ENCODE measurements at places on chromosomes 5 and 9.
A peak's percentile ranks its signal among the peaks of the same experiment; 100 is the strongest.

- peak; percentile 42 for DNase-seq
Observed at GRCh38 chr9:35605351-35606137, 482 bp downstream of the TESK1 start.

DNA sequence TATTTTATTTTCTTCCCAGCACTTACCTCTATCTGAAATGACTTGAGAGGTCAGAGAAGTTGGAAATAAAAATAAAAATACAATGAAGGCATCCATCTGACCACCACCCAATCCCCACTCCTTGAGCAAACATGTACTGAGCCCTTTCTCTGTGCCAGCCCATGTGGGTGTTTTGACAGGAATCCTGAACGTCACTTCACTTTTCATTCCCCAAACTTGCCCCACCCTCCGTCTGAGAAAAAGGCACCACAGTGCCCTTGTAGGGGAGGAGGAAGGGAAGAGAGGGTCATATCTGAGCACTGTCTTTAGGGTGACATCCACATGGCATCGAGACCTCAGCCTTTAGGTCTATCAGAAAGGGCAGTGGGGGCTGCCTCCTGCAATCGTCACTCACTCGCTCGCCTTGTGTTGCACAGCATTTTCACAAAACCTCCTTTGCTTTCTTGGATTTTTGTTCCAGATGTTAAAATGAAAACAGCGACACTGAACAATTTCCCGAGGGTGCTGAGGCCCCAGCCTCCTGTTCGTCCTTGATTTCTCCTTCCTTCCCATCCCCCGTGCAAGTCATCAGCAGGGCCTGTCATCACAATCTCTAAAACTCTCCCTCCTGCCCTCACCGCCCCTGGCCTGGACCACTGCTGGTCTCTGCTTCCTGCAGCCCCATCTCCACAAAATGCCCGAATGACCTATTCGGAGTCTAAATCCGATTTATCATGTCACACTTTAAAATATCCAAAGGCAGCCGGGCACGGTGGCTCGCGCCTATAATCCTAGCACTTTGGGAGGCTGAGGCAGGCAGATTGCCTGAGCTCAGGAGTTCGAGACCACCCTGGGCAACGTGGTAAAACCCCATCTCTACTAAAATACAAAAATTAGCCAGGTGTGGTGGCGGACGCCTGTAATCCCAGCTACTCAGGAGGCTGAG is 13.0 kb downstream of the HIGD2A start:
- DNase-seq = no peak

- DNase-seq = no peak
Observed at GRCh38 chr5:932151-932627, 39.5 kb downstream of the TRIP13 start.

DNA sequence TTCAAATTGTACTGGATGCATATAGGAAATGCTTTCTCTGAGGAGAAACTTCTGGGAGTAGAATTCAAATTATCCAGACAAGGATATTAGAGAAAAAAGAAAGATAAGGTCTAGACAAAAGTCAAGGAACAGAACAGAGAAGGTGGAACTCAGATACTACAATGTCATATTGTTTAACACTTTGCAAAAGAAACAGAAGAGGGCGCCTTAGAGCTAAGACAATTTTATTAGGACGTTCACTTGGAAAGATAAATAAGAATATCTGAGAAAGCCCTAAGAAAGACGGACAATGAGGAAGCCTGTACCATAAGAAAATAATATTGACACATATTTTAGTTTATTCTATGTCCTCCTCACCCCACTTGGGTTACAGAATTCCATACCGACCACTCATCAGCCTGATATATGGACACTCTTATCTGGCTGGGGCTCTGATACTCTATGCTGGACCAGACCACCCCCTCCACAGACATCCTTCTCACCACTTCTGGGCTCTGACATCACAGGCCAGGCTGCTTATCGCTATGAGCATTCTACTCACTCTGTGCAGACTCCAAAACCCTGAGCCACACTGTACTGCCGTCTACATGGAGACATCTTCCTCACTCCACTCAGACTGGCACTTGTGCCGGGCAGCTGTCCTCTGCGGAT is 9.1 kb upstream of the AK3 start:
- no peak for DNase-seq

DNA sequence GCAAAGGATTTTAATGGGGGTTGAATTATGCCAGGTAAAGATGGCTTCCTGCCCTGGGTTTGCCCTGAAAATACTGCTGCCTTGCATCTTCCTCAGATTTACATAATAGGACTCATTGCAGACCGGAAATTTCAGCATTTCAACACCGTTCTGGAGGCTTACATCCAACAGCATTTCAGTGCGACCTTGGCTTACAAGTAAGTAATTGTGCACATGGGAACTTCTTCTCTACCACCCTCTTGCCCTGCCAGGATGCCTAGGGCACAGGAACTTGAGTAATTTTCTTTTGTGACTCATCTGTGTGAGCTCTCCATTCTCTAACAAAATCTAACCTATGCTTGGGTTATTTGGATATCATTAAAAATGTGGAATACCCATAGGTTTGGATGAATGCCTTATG is 80.2 kb downstream of the DOCK2 start:
- peak; percentile 97 for DNase-seq

DNA sequence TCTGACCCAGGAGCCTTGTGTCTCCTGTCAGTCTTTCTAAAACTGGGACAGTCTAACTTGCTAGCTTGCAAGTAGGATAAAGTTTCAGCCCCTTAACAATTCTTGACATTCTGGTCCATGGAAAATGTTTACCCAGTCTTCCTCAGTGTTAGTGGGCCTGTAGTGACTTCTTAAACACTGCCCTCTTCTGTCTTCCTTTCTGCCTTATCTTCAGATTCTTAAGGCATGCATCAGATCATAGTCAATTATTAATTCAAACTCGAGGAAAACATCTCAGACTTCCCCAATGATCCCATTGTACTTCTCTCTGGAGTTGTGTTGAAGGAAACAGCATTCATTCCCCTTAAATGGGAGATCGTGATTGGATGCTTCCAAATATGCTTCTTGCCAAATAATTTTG is 1199.8 kb downstream of the DTWD2 start:
- DNase-seq = no peak

DNA sequence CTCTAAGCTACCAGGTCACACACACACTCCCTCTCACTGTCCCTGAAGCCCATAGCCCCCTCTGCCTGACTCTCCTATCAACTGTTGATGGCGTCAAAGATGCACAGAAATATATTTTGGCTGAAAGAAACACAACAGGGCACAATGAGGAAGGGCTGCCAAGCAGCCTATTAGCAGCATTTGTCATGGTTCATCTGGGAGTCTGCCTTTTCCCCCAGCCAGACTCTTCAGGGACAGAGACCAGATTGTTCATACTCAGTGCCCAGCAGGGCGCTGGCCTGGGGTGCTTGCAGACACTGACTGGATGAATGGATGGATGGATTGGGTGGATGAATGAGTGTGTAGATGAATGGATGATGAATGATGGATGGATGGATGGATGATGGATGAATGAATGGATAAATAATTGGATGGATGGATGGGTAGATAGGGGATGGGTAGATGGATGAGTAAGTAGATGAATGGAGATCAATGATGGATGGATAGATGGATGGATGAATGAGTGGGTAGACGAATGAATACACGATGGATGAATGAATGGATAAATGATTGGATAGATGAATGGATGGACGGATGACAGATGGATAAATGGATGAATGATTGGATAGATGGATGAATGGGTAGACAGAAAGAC is 90.5 kb downstream of the ADAMTS2 start:
- no peak for DNase-seq

- DNase-seq = no peak
Observed at GRCh38 chr5:145903113-145903512, 30.3 kb upstream of the GRXCR2 start.

- peak; percentile 6 for DNase-seq
Observed at GRCh38 chr9:12719431-12719830, 26.2 kb downstream of the TYRP1 start.

- DNase-seq = no peak
Observed at GRCh38 chr9:133830711-133831110, 92.6 kb upstream of the SARDH start.

GRCh38 chr9:108039493-108039892 is 549.9 kb upstream of the KLF4 start:
- no peak for DNase-seq

DNA sequence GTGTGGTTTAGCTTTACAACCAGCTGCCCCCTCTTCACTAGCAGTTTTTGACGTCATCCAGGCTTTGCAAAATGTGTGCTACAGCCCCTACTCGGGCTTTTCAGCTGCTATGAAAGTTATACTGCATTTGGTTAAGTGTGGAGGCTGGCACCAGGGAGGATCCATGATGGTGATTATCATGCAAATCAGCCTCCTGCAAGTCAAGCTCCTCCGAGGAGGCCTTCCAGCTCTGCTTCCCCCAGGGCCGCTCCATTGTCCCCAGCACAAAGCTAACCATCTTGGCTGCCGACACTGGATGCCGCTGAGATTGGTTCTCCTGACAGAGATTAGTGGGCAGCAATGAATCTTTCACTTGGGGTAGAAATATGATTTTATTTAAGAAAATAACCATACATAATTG is 159.6 kb downstream of the NR2F1-AS1 start:
- DNase-seq = no peak

DNA sequence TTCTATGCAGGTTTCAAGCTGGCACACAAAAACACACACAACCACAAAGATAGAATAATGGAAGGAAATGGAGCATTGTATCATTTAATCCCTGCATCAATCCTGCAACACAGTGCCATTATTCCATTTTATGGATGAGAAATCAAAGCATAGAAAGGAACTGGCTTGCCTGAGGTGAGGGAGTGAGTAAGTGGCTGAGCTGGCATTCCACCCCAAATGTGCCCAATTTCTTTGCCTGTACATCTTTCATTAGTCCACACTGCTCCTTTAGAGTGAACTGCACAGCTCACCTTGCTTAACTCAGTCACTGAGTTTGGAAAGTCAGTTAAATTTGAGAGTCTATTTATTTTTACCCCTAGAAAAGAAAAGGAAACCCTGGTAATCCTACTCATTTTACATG is 28.9 kb downstream of the ZNF366 start:
- DNase-seq = no peak

GRCh38 chr5:94778299-94778698 is 159.8 kb downstream of the SLF1 start:
- no peak for DNase-seq

DNA sequence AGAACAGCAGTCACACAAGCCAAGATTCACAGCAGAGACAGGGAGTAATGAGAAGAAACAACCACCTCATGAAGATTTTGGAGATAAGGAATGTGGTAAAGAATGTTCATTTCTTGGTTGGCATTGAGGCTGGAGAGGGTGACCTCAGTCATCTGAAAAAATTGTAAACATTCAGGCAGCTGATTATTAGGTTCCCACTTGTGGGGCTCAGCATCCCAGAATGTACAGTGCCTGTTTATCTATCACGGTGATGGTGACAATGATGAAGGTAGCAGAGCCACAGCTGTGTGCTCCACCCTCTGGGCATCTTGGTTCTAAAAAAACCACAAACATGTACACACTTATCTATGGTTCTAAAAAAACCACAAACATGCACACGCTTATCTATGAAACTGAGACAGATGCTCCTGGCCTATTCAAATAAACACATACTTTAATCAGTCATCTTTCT is 143.9 kb upstream of the MOCS2 start:
- DNase-seq = peak; percentile 19

DNA sequence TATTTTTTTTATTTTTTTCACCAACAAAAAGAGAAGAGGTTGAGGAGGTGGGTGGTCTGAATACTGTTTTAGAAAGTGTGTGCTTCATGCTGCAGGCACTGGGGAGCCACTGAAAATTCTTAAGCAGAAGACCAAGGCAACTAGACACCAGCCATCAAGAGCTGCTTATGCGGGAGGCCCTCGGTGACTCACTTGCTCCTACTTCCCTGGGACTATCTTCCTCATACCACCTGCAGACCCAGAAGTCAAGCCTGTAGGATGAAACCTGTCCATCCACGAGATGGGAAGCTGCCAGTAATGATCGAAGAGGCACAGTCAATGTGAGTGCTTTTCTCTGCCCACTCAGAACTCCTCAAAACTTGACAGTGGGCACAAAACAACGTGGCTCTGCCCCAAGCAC is 125.8 kb upstream of the SLC44A1 start:
- no peak for DNase-seq

DNA sequence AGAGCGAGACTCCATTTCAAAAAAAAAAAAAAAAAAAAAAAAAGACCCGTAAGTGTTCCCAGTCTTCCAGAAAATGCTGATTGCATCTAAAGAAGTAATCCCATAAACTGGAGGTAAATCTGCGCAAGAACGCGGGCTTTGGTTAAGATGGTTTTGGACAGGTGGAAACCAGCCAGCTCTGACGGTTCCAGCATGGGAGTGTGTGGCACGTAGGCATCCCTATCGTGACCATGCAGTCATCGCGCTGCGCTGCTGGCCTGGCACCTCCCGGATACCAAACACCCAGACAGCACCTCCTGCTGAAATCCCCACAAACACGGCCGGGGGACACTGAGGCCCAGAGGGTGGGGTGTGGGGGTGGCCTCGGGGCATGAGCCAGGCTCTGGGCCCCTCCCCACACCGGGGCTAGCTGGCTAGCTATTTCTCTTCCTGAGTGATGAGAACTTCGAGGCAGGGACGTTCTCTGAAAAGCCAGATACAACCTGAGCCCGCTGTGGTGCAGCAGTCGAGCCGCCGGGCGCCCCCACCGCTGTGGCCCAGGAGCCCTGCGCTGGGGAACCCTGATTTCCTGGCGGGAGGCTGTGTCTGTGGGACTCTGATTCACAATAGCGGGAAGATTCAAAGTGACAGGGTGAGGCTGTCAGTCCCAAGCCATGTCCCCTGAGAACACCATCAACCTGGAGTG is 32.2 kb upstream of the NOTCH1 start:
- no peak for DNase-seq

- no peak for DNase-seq
Observed at GRCh38 chr5:160926428-160926827, 74.4 kb upstream of the ATP10B start.

DNA sequence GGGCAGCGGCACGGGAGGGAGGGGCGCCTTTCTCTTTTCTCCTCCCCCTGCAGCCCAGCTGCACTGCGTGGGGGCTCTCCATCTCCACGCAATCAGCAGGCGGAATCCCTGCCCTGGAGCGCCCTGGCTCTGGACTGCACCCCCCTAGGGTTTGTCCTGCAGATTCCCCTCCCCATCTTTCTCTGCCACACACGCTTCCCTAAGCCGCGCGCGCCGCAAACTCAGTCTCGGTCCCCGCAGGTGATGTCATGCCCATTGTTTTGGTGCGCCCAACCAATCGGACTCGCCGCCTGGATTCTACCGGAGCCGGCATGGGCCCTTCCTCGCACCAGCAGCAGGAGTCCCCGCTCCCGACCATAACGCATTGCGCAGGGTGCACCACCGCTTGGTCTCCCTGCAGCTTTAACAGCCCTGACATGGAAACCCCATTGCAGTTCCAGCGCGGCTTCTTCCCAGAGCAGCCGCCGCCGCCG is at the start of gene KCNN2:
Gene KCNN2 (plus strand): TSS at position 347 of the 473 bp plus-strand sequence. CDS start 70 bp downstream, at position 417.
- peak; percentile 59 for DNase-seq

Data from RWPE1 (cell line).